ENCODE measurements at places on chromosomes 4 and X. TPM values are rescaled to one million over a fixed set of nuclear protein-coding genes. Genes with fewer than 3 reads are reported as not detected.

DNA sequence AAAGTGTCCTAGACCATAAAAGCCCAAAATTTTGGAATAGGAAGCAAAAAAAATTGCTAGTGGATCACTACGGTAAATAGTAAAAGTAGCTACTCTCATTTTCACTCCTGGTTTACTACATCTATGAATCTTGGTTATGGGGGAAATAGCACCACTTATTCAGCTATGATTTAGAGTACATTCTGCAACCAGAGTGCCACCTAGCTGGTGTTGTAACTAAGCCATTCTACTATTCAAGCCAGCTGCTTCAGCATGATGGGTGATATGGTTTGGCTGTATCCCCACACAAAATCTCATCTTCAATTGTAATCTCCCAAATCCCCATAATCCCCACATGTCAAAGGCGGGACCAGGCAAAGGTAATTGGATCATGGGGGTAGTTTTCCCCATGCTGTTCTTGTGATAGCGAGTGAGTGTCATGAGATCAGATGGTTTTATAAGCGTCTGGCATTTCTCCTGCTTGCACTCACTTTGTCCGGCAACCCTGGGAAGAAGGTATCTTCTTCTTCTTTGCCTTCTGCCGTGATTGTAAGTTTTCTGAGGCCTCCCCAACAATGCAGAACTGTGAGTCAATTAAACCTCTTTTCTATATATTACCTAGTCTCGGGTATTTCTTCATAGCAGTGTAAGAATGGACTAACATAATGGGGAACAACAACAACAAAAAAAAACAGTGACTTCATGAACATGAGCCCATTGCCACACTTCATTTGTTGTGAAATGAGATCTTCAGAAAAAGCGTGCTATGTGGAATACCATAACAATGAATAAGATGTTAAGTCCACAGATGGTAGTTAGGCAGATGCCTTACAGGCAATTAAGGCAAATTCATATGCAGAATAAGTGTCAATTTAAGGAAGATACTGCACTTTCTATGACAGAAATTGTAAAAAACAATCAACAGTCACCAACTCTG, 280.1 kb downstream of the PABPC4L start:
- DNase-seq, result no peak

DNA sequence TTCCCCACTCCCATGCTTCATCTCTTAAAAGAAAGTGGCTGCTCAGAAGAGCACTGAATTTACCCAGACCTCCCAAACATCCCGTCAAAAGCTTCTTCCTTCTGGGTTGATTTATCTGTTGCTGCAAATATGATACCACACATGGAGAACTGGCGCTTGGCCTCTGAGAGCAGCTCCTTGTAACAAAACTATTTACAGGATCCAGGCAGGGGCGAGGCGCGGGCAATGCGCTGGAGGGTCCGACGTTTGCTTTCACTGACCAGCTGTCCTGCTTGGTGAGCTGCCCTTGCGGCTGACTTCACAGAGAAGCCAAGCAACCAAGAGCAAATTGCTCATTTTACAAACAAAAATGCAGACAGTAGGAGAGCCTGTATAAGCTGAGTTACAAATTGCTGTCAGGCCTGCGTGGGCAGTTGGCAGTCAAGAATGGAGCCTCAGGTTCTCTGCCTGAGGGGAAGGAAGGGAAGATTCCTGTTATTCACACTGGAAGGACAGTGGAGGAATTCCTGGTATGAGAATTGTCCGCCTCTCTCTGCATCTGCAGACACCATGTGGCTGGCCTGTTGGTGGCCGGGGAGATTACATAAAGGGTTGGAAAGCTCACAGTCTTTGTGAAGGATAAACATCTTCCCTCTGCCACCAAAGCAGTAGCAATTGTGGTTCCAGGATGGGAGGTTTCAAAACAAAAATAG, 192.2 kb upstream of the LEF1 start:
- DNase-seq, result peak; percentile 49

GRCh38 chr4:39970671-39971640, 6.8 kb downstream of the PDS5A start:
- DNase-seq, result no peak

DNA sequence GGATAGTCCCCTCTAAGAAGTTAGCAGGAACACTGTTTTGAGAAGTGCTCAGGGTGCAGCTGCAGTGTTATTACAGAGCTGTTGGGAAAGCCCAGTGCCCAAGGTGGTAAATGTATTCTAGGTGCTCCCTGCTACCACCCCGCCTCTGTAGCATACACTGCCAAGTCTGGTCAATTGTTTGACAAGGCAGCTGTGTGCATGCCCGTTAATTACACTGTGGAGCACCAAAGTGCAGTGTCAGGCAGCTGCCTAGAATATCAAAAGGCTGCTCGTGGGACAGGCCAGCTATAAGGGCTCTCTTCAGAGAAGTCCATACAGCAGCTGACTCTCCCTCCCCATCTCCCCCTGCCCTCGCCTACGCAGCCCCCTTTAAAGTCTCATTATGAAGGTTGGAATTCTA, 99.9 kb upstream of the KLHL13 start:
- no peak for DNase-seq

DNA sequence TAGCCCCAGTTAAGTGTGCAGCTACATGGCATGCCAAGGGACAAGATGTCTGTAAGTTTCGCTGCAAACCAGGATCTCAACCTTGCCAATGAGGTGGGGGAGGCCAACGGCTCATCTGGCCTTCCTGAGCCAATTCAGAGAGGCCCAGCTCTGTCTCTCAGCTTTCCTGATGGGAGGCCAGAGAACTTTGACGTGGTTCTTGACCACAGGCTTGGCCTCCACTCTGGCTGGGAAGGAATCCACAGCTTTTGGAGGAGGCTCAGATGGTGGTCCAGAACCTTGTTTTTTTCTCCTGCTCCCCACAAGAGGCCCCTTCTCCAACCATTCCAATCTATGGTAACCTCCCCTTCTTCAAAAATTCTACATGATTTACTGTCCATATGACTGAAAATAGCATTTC, 9.8 kb downstream of the CAPN6 start:
- no peak for DNase-seq

DNA sequence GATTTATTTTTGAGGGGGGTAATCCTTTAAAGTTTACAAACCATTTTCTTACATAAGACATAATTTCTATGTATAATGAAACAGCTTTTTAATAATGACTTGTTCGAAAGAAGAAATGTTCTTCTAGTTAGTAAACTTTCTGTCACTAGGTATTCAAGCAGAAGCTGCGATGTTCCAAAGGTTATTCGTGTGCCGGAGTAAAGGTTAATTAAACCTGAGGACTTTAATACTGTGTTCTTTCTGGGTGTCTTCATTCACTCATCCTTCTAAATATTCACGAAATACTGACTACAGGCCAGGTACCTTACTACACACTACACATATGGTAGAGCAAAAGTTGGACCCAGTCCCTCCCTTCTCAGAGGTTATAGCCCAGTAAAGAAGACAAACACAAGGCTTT, 96.7 kb downstream of the NR3C2 start:
- no peak for DNase-seq

Gene SPANXN4
- total RNA-seq, result not detected

Gene PPP2R2C
- total RNA-seq, result 3.0 TPM

Gene FHIP1A
- total RNA-seq, result 30.6 TPM

All from skin of body (tissue), 3 donors.